ENCODE measurements at places on chromosomes 2 and 18. TPM values are rescaled to one million over a fixed set of nuclear protein-coding genes. Genes with fewer than 3 reads are reported as not detected.

- no peak for DNase-seq
Observed at GRCh38 chr18:22668496-22668895, 250.8 kb upstream of the CTAGE1 start.

GRCh38 chr2:156944871-156945270 lies 312.6 kb upstream of the GALNT5 start:
- no peak for DNase-seq

DNA sequence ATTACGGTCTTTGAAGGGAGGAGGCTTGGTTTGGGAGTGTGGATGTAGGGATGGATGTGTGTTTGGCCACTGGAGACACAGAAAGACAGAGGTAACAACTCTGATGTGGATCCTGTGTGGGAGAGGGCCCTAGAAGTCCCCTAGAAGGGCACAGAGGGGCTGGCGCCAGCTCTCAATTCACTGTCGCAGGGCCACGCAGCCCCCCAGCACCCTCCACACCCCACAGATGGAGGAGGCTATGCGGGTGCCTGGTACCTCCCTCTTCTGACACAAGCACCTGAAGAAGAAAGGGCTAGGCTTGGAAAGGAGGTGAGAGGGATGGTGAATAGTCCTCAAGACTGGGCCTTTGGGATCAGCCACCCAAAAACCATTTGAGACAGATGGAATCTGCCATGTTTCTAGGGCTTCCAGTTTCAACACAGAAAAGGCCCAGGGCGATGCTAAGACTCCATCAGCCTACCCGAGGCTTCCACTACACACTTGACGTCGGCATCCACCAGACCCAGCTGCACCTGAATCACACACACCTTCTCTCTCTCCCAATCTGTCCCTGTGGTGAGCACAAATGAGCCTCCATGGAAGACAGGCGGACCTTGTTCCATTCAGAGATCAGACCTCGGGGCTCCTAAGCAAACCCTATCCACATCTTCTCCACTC lies 413.5 kb upstream of the HS6ST1 start:
- no peak for DNase-seq

GRCh38 chr2:28134262-28134812 lies 243.8 kb downstream of the BABAM2 start:
- no peak for DNase-seq

DNA sequence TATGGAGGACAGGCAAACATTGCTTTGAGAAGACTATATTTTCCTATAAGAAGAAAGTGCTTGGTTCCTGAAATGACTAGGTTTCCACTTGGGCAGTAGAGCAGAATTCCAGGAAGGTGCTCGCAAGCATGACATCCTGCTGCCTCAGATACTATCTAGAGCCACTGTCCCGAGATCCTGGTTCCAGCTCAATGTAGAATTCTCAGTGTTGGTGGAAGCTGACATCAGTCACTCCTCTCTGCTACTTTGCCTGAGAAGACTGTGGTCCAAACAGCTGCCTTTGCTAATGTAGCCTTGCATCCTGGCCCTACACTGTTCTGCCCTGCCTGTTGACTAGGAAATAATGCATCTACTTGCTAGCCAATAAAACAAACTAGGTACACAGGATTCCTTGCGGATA lies 50.0 kb upstream of the ITGA6 start:
- no peak for DNase-seq

DNA sequence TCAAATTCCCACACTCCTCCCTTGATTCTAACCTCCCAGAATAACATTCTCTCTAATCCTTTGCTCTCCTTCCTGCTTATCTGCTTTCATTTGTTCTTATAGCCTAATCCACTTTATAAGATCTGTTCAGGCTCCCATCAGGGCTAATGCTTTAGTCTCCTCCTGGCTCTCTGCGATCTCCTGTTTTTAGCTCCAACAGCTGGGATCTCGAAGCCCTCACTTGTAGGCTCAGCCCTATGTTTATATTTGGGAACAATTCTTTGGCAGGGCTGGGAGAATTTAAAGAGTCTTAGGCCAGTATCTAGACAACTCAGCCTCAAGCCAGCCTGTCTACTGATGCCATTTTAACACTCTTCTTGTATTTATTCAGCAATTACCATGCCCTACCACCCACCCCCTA lies 27.2 kb upstream of the RAPH1 start:
- no peak for DNase-seq

DNA sequence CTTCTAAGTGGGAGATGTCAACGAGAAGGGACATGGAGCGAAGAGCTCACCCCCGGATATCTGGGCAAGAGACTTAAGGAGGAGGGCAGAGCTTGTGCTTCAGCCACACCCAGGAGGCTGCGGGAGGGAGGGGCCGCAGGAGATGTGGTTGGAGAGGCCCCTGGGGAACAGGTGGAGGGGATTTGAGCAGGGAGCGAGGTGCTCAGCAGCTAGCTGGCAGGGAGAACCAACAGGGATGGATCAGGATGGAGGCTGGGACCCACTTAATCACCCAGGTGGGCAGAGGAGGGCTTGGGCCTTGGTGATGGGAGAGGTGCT lies 78.3 kb downstream of the MBP start:
- no peak for DNase-seq

GRCh38 chr2:223090039-223090438 lies 38.0 kb downstream of the KCNE4 start:
- DNase-seq = no peak

DNA sequence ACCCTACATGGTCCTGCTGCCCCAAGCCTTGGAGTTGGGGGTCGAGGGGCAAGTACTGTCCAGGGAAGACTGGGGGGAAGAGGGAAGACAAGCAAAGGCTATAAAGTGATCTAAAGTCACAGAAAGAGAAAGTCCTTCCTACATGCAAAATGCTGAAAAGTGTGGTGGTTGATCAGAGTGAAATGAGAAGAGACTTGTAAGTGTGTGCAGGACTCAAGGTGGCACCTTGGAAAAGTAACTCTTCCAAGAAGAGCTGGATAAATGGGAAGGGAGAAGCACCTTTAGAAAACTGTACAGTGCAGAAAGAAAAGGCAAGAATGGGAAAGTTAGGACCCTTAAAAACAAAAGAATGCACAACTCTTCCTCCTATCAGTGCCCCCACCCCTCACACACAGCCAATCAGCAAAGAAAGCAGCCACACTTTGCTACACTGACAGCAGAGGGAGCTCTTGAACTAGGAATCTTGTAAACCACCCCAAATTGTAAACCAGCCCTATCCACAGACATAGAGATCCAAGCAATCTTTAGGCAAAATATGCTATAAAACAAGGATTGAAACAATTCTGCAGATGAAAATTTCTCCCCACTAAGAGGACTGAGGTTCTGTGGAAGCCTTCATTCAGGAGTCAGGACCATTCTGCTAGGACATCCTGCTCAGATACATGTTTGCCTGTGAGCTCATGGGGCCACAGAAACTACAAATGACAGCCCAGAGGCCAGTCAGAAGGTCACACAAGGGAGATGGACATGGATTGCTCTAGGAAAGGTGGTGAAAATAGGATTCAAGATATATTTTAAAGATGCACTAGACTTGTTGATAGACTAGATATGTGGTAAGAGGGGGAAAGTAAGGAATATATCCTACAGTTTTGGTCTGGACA lies 146.4 kb downstream of the FTCDNL1 start:
- no peak for DNase-seq

- DNase-seq = peak; percentile 53
Observed at GRCh38 chr2:1749489-1750119, 5.3 kb upstream of the PXDN start.

- no peak for DNase-seq
Observed at GRCh38 chr2:198411936-198412335, 607.5 kb downstream of the PLCL1 start.

DNA sequence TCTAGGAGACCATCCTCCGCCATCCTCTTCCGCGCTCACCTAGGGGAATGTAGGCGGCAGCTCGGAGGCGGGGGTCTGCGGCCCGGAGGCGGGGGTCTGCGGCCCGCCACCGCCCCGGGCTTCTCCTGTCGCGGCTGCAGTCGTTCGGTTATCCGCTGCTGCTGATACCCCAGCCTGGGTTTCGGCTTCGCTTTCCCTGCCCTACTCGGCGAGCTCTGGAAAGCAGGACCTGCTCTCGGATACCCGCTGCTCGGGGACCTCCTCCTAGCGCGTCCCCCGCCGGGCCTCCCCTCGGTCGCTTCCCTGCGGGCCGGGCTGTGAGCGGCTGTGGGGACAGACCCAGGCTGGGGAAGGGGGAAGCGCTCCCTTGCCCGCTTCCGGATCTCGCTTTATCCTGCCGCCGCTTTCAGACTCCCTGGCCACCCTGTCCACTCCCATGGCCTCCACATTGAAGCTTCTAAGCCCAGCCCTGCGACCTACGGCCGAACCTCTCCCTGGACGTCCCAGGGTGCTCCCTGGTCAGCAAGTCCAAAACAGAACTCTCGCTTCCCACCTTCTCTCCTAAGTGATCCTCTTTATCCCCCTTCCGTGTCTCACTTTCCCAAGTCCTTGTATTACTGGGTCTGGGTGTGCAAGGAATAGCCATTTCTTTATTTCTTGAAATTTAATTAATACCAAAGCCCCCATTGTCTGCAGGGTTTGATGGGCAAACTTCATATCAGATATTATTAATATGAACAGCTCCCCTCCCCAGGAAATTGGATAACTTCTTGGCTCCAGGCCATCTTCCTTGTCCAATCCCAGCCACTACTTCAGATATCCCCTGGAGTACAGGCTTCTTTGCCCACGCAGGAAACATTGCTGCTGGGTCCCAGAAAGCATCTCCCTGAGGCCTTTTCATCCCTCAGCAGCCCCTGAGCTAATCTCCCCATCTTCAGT lies 769 bp downstream of the FKBP1B start:
- DNase-seq = peak; percentile 51

- DNase-seq = no peak
Observed at GRCh38 chr18:14074187-14074586, 58.0 kb downstream of the ZNF519 start.

DNA sequence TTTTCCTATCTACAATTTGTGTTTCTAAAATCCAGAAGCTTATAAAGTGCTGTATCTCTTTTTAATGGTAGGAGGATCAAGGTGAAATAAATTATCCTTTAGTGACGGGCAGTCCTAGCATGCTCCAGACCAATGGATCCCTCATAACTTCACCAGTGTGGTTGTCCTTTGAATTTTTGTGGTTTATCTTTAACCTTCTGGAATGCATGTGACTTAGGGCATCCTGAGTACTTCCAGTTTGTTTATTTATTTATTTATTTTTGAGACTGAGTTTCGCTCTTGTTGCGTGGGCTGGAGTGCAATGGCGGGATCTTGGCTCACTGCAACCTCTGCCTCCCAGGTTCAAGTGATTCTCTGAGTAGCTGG lies 40.4 kb downstream of the NUP35 start:
- no peak for DNase-seq

DNA sequence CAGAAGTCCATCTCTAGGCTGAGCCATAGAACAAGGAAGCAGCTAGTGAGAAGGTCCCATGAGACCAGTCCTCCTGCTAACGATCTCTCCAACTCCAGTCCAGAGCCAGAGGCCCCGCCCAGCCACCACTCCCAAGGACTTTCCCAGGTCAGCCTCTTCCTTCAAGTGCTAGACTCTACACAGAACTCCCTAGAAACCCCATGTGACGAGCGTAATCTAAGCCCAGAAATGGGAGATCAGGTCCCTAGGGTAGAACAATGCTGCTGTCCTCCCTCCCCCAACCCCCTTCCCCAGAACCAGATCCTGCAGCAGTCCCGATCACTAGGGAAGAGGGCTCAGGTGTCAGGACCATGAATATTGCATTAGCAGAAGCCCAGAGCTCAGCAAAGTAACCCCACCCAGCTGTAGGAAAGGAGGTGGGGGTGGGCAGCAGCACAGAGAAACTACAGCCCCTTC lies 6.9 kb downstream of the DCTN1 start:
- DNase-seq = no peak

- no peak for DNase-seq
Observed at GRCh38 chr2:222753251-222753824, 81.9 kb downstream of the MOGAT1 start.

SCLY gene
- polyA plus RNA-seq = 11.1 TPM

EN1 gene
- polyA plus RNA-seq = not detected

SLC14A1 gene
- polyA plus RNA-seq = 11.4 TPM

SAP130 gene
- 3.6 TPM for polyA plus RNA-seq

L3MBTL4 gene
- 1.3 TPM for polyA plus RNA-seq

HAAO gene
- 54.5 TPM for polyA plus RNA-seq

PROKR1 gene
- not detected for polyA plus RNA-seq

EVX2 gene
- not detected for polyA plus RNA-seq
